ENCODE measurements at places on chromosomes 11 and 22. TPM values are rescaled to one million over a fixed set of nuclear protein-coding genes. Genes with fewer than 3 reads are reported as not detected.

The DBX1 gene
- not detected for total RNA-seq

The STIP1 gene
- total RNA-seq, result 109 TPM

The HSPA8 gene
- 1,764 TPM for total RNA-seq

The SLC22A8 gene
- total RNA-seq, result not detected

The SLC36A4 gene
- total RNA-seq, result 11.7 TPM

The C11orf68 gene
- 15.5 TPM for total RNA-seq

The GUCY1A2 gene
- 0.08 TPM for total RNA-seq

The DSCAML1 gene
- total RNA-seq, result not detected

The FZD4 gene
- total RNA-seq, result 0.76 TPM

The OR51I1 gene
- not detected for total RNA-seq

The CNIH2 gene
- not detected for total RNA-seq

The CRACR2B gene
- 0.68 TPM for total RNA-seq

Measured in hair follicular keratinocyte (primary cell).